Hematopoietic multipotent progenitor cell treated with erythropoietin and hydrocortisone succinate and interleukin-3 and kit ligand, for 4 days (in vitro differentiated cells): ENCODE measurements at places on chromosomes 1 and 21.

DNA sequence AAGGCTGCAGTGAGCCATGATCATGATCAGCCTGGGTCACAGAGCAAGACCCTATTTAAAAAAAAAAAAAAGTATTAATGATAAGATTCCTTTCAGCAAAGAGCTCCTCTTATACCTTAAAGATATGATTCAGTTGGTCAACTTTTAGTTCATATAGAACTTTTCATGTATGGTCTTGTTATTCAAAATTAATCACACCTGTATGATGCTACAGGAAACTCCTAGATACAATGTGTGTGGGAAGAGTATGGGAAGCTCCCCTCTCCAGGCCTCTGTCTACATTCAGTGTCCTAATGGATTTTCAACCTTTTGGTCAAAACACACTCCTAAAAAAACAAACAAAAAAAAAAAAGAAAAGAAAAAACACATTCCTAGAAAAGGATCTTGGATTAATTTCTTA, 17.1 kb downstream of the MR1 start:
- no peak for DNase-seq

GRCh38 chr1:33535334-33535733, 62.9 kb downstream of the ZSCAN20 start:
- DNase-seq, result no peak

DNA sequence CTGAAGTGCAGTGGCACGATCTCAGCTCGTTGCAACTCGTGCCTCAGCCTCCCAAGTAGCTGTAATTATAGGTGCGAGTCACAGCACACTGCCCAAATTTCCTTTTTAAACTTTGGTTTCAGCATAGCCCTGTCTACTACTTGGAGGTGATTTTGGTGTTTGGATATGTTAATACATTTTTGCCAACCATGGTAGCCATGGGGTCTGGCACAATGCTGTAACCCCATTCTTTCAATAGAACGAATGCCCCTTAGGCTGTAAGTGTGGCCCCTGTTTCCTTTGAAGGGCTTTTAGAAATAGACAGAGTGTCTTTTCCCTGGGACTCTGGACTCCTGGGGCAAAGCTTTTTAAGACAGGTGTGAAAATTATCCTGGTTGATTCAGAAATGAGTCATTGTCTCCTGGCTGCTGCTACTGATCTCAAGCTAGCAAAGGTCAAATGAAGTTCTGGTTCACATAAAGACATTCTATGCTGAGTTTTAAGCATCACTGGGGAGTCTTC, 141.1 kb upstream of the RUNX1 start:
- no peak for DNase-seq

- DNase-seq, result no peak
These were observed 959 bp downstream of the PADI6 start for GRCh38 chr1:17372955-17373354.

DNA sequence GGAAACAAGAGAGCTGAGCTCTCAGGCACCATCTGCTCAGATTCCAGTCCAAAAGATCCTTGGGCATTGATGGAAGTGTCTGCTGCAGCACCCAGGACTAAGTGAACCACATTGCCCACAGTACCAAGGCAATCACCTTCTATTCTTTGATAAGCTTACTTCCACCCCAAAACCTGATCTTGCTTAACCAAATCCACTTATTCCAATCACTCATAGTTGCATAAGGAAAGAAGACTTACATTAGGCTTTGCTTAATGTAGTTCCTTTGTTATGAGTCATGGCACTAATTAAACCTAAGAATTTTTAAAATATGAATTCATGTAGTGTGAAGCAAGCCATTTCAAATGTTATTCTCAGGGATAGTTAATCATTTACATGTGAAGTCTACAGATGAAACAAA, 84.5 kb downstream of the UCHL5 start:
- DNase-seq, result no peak

GRCh38 chr1:74549932-74550331, 37.5 kb upstream of the LRRC53 start:
- no peak for DNase-seq

DNA sequence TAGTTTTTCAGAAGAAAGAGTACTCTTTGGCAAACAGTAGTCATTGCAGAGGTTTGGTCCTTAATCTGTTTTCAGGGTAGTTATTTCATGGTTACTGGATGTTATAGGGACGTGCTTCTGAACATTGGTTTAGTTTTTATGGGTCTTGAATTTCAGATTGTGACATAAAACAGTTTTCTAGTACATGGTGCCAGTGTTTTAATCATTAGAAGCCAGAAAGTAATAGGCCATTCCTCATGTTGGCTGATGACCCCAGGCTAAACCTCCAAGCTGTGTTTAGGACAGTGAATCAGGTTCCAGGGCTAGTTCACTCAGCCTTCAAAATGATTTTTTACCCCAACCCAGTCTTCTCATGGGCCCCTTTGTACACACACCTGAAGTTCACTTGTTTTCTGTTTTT, 73.3 kb downstream of the OLFML2B start:
- no peak for DNase-seq
